T-helper 17 cell (primary cell): ENCODE measurements at places on chromosomes 6 and 20. TPM values are rescaled to one million over a fixed set of nuclear protein-coding genes. Genes with fewer than 3 reads are reported as not detected.

DNA sequence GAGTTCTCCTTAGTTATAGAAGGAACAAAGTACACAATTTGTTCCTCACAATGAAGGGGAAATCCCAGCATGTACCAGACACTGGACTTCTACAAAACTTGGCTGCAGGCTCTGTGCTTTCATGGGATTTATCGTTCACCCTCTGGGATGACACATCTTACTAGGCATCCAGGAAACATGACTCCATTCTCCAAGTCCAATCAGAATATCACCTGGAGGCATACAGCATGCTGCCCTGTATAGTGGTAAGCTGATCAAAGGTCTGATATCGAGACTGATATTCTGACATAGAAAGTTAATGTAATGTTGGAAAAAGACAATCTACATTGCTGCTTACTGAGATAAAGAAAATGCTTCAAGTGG lies 6.7 kb downstream of the RWDD2A start:
- H3K27me3 ChIP-seq: no peaks in the 10 kb centered on the region
- H3K27ac ChIP-seq: no peak overlapping the region
- no peaks in the 10 kb centered on the region for H3K36me3 ChIP-seq
- H3K4me1 ChIP-seq: peaks cover 6% of the 10 kb centered on the region
- no peak overlapping the region for H3K4me3 ChIP-seq

DNA sequence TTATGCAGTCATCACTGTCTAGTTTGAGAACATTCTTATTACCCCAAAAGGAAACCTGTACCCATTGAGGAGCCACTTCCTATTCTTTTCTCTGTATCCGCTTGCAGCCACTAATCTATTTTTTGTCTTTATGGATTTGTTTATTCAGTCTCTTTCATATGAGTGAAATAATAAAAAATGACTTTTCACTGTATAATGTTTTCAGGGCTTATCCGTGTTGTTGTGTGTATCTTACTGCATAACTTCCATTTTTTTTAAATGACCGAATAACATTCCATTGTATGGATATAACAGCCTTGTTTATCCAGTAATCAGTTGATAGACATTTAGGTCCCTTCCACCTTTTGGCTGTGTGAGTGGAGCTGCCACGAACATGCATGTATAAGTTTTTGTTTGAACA lies 86.6 kb downstream of the ZFAND3 start:
- peaks cover 2% of the 10 kb centered on the region for H3K36me3 ChIP-seq
- no peaks in the 10 kb centered on the region for H3K27me3 ChIP-seq
- peaks cover 37% of the 10 kb centered on the region for H3K4me1 ChIP-seq
- H3K27ac ChIP-seq: no peak overlapping the region
- H3K4me3 ChIP-seq: no peak overlapping the region

- no peak overlapping the region for H3K4me3 ChIP-seq
- H3K36me3 ChIP-seq: no peaks in the 10 kb centered on the region
- no peak overlapping the region for H3K27ac ChIP-seq
- peaks cover 4% of the 10 kb centered on the region for H3K4me1 ChIP-seq
- no peaks in the 10 kb centered on the region for H3K27me3 ChIP-seq
These were observed 7.9 kb downstream of the COL9A3 start for GRCh38 chr20:62824476-62825332.

DNA sequence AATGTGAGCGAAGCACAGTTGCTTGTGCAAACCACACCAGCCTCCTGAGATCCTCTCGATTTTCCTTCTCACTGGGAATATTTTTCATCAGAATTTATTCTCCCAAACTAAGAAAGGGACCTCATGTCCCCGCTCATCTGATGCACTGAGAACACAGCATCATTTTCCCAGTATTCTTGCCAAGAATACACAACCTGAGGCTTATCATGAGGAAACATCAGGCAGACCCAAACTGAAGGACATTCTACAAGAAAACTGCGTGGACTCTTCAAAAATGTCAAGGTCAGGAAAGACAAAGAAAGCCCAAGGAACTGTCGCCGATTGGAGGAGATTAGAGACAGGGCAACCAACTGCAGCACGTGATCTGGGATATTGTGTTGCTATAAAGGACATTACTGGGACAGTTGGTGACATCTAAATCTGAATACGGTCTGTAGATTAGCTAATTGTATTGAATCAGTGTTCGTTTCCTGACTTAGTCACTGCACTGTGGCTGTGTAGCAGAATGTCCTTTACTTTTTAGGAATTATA lies 72.3 kb downstream of the SNX5 start:
- peaks cover 9% of the 10 kb centered on the region for H3K4me1 ChIP-seq
- no peak for DNase-seq
- H3K4me3 ChIP-seq: no peak overlapping the region
- no peaks in the 10 kb centered on the region for H3K36me3 ChIP-seq

GRCh38 chr6:138923561-138923960 lies 64.5 kb downstream of the REPS1 start:
- peaks cover 5% of the 10 kb centered on the region for H3K36me3 ChIP-seq
- H3K27me3 ChIP-seq: no peaks in the 10 kb centered on the region
- no peak overlapping the region for H3K4me3 ChIP-seq
- H3K4me1 ChIP-seq: peaks cover 10% of the 10 kb centered on the region
- no peak for DNase-seq

GRCh38 chr6:125983246-125983945 lies 2.9 kb upstream of the TRMT11 start:
- no peaks in the 10 kb centered on the region for H3K4me1 ChIP-seq
- DNase-seq: no peak
- H3K4me3 ChIP-seq: no peak overlapping the region
- no peaks in the 10 kb centered on the region for H3K27me3 ChIP-seq

DNA sequence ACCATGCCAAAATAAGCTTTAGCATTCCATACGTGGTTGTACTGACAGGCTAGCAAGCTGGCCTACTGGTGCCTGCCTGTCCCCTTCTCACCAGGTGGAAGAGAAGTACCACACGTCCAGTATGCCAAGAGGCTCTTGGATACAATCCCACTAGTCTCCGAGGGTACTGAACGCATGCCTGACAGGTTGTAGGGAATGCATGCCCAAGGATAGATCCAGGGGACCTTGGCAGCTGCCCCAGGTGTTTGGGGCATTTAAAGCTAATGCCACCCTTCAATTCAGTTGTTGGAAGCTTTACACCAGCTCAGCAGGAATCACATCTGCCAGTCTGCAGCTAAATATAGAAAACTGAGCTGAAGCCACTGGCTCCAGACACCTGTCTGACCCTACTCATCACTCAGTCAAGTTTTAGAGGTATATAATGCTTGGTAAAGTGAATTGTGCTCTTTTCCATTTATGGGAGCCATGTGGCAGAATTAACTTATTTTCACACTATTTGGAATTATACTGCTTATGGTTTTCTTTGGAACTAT lies 4.9 kb downstream of the TUBB2B start:
- peaks cover 7% of the 10 kb centered on the region for H3K36me3 ChIP-seq
- H3K27ac ChIP-seq: no peak overlapping the region
- peaks cover 42% of the 10 kb centered on the region for H3K27me3 ChIP-seq
- no peak for DNase-seq
- H3K4me3 ChIP-seq: no peak overlapping the region
- H3K4me1 ChIP-seq: peaks cover 3% of the 10 kb centered on the region

DNA sequence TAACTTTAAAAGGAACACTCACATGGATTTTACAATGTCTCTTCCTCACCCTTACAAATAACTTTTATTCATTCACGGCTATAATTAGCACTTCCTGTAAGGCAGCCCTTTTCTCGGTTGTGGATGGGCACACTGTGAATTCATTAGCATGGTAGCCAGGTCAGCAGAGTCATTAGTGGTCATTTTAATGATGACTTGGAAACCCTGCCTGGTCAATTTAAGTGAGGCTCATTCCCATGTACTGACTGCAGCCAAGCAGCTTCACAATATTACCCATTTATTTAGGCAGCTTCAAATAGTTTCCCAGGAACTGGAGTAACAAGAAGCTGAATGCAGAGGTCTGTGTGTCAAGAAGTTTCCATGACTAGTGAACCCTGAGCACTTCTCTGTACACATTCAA lies 248.8 kb downstream of the KHDC1L start:
- no peaks in the 10 kb centered on the region for H3K4me1 ChIP-seq
- no peaks in the 10 kb centered on the region for H3K36me3 ChIP-seq
- no peak overlapping the region for H3K4me3 ChIP-seq
- H3K27me3 ChIP-seq: no peaks in the 10 kb centered on the region

DNA sequence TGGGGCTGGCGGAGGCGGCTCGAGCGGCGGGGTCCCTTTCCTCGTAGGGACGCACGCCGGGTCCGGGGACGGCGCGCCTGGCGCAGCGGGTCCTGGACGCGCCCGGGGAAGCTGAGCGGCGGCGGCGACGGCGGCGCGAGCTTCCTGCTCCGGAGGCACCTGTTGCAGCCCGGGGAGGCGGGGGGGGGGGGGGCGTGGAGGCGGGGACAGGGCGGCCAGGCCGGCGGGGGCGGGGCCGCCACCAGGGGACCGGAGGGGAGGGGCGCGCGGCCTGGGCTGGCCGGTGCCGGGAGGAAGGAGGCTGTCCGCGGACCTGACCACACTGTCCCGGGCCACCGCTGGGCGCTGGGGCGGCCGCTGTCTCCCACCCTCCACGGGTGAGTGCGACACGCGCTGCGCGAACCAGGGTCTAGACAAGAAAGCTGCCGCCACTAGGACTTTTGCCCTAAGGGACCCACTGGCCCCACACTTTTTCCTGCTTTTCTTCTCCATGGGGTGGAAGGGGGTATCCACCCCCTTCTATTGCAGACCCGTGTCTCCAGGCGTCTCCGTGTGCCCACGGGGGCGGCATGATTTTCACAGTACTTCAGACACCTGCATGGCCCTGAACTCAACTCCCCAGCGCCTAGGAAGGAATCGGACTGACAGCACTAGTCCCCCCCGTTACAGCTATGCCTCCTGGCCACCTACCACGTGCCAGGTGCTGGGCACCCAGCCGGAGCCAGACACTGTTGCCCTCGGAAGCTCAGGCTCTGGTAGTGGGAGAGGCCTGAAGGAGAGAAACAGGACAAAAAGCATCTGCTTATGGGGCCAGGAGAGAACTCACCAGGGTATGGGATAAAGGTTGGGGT lies at the start of gene NFATC2:
TSS of gene NFATC2 (minus strand) at position 149 of the 851 bp plus-strand sequence. CDS start 220 bp downstream, outside the sequence.
- peaks cover 34% of the 10 kb centered on the region for H3K4me1 ChIP-seq
- DNase-seq: peak; percentile 62
- peaks cover 5% of the 10 kb centered on the region for H3K36me3 ChIP-seq
- peaks cover 9% of the 10 kb centered on the region for H3K27me3 ChIP-seq
- peak within 1 kb of the TSS; percentile 98 for H3K27ac ChIP-seq
- peak within 1 kb of the TSS; percentile 98 for H3K4me3 ChIP-seq

DNA sequence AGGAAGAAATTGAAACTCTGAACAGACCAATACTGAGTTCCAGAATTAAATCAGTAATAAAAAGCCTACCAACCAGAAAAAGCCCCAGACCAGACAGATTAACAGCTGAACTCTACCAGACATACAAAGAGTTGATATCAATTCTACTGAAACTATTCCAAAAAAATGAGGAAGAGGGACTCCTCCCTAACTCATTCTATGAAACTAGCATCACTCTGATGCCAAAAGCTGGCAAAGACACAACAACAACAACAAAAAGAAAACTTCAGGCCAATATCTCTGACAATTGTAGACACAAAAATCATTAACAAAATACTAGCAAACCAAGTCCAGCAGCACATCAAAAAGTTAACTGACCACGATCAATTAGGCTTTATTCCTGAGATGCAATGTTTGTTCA lies 246.0 kb upstream of the RUNX2 start:
- DNase-seq: no peak
- no peak overlapping the region for H3K27ac ChIP-seq
- H3K4me3 ChIP-seq: no peak overlapping the region
- H3K36me3 ChIP-seq: peaks cover 5% of the 10 kb centered on the region
- peaks cover 5% of the 10 kb centered on the region for H3K4me1 ChIP-seq

GRCh38 chr6:170553534-170554012 lies 466 bp upstream of the PSMB1 start:
- H3K4me3 ChIP-seq: no peak overlapping the region
- DNase-seq: no peak
- no peak overlapping the region for H3K27ac ChIP-seq
- H3K36me3 ChIP-seq: peaks cover 2% of the 10 kb centered on the region
- no peaks in the 10 kb centered on the region for H3K27me3 ChIP-seq

DNA sequence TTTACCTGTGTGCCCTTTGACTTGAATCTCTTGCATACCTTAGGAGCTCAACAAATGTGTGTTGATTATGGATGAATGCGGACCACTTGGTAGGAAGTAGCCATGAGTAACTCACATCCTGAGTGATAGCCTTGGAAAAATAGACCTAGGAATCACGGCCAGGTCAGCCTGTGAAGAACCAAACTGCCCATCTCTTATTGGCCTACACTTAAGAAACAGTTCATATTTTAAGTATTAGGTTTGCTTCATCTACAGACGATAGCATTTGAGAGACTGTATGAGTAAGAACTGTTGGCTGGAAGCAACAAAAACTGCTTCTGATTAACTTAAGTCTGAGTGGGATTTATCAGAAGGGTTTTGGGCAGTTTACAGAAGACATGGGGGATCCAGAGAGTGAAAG lies 320.1 kb upstream of the PRND start:
- H3K4me1 ChIP-seq: no peaks in the 10 kb centered on the region
- H3K4me3 ChIP-seq: no peak overlapping the region
- H3K27me3 ChIP-seq: peaks cover 46% of the 10 kb centered on the region
- peaks cover 4% of the 10 kb centered on the region for H3K36me3 ChIP-seq
- DNase-seq: no peak

DNA sequence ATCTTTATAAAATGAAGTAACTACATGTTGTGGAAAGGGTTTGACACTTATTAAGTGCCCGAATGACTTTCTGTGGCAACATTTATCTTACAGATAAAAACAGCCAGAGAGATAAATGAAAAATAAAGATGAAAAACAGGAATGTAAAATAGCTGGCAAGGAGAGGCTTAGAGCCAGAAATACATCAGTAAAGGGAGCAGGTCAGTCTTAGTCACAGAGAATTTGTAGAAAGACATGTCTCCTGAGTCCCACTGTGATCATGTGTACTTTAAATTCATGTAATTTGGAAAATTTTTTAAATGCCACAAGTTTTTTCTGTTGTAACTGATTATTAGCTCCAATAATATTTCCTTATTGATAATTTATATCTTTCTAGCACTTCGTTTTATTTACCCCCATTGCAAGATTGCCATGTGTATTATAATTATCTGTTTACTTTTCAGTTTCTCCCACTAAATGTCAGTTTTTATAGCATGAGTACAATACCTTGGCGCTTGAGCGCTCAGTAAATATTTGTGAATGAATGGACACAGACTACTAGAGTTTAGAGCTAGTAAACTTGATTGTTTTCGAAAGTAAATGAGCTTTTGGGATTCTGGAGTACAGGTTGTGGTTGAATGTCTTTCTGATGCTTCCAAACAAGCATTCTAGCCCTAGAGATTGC lies 15.2 kb downstream of the TAB2 start:
- H3K36me3 ChIP-seq: no peaks in the 10 kb centered on the region
- peak overlapping the region; percentile 68 for H3K4me3 ChIP-seq
- peaks cover 82% of the 10 kb centered on the region for H3K4me1 ChIP-seq

CRIP3 gene
- 1.3 TPM for total RNA-seq

C20orf204 gene
- total RNA-seq: 10.4 TPM
